ENCODE measurements at places on chromosomes 16 and 17.

DNA sequence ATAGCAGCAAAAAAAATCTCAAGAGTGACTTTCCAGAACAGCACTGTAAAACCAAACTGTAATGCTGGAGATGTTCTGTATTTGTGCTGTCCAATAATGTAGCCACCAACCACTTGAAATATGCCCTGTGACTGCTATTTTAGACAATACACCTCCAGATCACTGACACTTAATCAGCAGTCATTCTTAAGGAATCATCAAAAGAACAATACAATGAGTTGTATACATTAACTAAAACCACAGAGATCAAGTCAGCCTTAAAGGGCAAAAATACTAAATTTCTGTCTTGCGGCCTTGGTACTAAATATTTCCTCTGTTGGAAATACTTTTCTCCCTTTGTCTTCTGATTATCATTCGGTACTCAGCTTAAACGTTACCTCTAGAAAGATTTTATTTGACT, 33.6 kb upstream of the ANKFY1 start:
- DNase-seq = no peak

- DNase-seq = no peak
Observed at GRCh38 chr17:76935331-76935730, 67.1 kb downstream of the MGAT5B start.

GRCh38 chr17:38324141-38324697, 19.5 kb downstream of the GPR179 start:
- DNase-seq = no peak

DNA sequence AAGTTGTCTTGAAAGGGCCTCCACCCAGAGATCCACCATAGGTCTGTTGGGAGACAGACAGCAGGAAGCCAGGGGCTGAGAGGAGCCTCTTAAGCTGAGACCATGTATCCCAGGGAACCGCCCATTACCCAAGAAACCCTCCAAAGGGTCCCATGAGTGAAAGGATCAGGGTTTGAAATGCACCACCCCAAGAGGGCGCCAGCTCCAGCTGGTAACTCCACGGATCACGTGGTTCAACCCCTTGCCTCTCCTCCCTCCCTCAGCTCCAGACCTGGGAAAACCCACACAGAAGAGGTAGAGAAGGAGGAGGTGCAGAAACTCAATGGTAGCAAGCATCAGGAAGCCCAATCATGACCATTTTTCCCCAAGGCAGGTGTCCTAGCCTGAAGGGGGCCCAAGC, 148.7 kb downstream of the AIPL1 start:
- DNase-seq = no peak

DNA sequence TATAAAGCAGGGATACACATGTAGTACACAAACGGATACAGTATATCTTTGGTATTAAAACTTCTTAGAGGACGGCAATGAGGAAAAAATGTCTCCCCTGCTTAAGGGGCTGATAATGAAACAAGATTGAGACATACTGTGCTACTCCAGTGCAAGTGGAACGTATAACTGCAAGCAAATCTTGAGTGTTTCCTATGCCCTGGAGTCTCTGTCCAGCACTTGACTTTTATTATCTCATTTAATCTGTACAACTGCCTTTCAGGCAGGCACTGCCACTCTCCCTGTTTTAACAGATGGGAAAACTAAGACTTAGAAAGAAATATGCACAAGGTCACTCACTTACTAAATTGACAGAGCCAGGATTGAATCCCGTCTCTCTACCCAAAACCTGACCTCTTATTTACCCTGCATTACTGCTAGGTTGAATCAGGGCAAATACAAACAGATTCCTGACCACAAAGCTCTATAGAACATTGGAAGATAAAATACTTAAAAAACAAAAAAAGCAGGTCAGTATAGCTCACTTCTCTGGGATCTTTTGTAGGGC, 28.7 kb downstream of the TMC5 start:
- no peak for DNase-seq

- no peak for DNase-seq
Observed at GRCh38 chr16:56369202-56369601, 56.1 kb downstream of the AMFR start.

DNA sequence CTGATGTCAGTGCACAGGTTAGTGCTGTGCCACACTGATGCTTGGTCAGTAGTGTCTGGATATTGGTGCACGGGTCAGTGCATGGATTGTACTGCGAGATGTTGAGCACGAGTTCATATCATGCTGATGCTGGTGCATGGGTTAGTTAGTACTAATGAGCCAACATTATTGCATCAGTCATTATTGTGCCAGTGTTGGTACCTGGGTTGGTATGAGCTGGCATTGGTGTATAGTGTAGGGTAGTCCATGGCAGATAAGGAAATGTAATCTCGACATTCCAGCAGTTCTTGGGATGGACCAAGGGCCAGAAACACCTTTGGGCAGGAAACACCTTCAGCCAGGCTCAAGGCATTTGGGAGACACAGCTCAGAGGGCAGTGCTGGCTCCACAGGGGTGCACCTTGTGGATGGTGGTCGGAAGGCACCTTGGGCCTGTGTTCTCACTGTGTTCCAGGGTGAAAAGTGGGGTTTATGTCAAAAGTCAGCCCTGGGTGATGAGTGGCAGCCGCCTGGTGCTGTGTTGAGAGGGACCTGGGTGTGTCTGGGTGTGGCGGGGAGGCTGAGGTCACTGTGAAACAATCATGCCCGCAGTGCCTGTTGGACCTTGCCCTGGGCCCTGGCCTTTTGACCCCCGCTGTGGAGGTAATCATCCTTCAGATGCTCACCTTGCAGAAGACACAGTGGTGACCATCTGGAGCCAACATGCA, 100.7 kb upstream of the ZNF469 start:
- no peak for DNase-seq

- DNase-seq = no peak
Observed at GRCh38 chr17:29357821-29358232, 32.3 kb upstream of the TAOK1 start.

DNA sequence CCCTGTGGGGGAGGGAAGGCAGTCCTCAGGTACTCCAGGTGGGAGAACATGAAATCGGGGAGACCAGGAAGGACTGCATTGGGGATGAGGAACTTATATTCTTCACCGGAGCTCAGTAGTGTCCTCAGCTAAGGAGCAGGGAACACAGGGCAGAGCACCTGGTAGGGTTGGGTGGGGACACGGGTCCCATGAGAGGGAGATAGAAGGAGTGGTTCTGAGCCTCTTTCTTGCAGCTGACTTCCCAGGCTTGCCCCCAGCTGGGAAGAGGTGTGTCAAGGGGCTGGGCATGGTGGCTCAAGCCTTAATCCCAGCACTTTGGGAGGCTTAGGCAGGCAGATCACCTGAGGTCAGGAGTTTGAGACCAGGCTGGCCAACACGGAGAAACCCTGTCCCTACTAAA, 2.1 kb downstream of the FHOD1 start:
- DNase-seq = no peak

GRCh38 chr16:53112015-53112414, 57.2 kb downstream of the CHD9 start:
- DNase-seq = no peak

DNA sequence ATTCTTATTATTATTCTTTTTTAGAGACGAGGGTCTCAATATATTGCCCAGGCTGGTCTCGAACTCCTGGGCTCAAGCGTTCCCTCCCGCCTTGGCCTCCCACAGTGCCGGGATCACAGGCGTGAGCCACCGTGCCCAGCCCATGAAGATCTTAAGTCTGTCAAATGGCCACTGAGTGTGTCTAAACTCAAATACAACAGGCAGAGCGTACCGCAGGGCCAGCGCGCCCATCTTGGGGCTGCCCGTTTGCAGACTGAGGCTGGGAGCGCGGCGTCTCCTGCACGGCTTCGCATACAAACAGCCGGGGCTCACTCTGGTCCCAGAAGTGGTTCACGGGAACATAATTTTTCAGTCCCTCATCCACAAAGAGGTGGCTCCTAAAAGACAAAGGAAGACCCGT, 30.3 kb downstream of the TMEM204 start:
- no peak for DNase-seq

- peak; percentile 46 for DNase-seq
Observed at GRCh38 chr17:37488607-37489196, 989 bp upstream of the DUSP14 start.

- no peak for DNase-seq
Observed at GRCh38 chr16:79599837-79600637, 500 bp downstream of the MAF start.

GRCh38 chr16:14117051-14117450, 45.9 kb downstream of the MRTFB start:
- no peak for DNase-seq

DNA sequence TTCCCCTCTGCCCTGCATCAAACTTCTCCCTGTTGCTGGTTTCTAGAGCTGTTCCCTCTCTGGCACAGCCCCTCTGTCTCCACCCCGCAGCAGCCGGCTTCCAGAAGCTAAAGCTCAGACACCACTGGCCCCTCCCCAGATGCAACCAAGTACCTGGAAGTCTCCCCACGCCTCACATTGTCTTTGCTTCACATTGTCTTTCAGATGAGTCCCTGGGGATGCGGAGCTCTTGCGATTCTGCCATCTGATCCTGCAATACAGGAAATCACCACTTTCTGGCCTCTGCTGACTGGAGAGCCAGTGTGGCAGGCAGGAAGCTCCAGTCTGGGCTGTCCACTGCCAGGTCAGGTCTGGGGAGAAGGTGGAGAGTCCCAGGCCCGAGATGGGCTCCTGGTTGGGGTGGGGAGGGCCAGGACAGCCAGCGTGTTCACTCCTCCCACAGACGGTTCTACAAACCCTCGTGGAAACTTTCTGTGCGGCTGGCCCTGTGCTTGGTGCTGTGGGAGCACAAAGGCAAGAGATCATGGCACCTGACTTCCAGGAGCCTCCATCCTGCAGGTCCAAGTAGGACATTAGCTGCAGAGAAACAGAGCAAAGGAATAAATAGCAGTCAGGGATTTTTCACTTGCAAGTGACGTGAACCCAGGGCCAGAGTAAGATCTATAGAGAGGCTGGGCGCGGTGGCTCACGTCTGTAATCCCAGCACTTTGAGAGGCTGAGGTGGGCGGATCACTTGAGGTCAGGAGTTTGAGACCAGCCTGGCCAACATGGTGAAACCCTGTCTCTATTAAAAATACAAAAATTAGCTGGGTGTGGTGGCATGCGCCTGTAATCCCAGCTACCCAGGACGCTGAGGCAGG, 47.9 kb upstream of the MAP3K14 start:
- no peak for DNase-seq

DNA sequence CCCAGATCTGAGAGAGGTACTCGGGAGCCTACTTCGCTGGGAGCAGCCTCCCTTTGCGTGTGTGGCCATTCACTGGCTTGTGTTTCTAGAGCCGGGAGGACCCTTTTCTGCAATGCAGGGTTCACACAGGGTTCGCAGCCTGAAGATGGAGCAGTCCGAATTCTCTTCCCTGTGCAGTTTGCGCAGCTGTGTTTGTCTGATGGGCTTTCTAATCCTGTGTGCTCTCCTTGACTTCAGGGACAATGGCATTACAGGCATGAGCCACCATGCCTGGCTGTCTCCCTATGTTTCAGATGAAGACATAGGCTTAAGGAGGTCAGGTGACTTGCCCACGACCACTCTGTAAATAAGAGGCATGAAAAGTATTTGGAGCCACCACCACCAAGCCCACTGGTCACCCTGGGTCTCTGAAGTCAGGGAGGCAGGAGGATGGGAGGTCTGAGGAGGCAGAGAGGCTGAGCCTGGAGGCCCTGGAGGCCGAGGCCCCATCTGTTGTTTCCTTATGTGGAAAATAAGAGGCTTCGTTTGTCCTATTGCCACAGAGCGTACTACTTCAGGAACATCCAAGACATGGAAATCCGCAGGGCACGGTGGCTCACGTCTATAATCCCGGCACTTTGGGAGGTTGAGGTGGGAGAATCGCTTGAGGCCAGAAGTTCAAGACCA, 5.0 kb upstream of the STH start:
- DNase-seq = no peak

DNA sequence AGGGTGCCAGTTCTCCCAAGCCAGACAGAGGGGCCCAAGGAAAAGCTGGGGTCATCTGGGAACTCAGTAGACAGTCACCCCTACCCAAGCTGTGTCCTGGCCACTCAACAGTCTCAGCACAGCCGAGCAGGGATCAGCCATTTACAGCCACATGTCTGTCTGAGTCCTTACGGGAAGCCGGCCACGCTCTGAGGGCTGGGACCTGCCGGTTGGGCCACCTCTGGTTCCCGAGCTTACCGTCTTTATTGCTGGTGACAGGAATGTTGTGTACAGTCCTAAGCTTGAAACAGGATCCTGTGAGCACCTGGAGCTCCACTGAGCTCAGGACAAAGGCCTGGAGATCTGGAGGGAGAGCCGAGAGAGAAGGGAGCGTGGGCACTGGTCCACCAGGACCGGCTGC, 59.8 kb downstream of the TIMM22 start:
- no peak for DNase-seq

GRCh38 chr17:48176471-48176855, 68.9 kb downstream of the SNX11 start:
- DNase-seq = no peak

DNA sequence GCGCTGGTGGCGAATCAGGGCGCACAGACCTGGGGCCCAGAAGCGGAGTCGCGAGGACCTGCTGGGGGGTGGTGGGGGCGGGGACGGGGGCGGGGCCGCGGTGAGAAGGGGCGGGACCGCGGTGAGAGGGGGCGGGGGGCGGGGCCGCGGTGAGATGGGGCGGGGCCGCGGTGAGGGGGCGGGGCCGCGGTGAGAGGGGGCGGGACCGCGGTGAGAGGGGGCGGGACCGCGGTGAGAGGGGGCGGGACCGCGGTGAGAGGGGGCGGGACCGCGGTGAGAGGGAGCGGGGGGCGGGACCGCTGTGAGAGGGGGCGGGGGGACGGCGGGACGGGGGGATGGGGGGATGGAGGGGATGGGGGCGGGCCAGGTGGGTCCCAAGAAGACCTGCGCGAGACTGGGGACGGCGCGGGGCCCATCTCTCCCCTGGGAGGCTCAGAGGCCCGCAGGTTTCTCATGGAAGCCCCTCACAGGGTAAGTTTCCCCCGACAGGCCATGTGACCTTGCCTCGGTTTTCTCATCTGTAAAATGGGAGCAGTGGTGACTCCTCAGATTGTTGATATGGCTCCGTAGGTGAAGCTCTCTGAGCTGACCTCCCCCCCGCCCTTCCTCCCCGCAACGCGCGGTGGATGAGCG, 28.6 kb upstream of the DBNDD1 start:
- DNase-seq = no peak

DNA sequence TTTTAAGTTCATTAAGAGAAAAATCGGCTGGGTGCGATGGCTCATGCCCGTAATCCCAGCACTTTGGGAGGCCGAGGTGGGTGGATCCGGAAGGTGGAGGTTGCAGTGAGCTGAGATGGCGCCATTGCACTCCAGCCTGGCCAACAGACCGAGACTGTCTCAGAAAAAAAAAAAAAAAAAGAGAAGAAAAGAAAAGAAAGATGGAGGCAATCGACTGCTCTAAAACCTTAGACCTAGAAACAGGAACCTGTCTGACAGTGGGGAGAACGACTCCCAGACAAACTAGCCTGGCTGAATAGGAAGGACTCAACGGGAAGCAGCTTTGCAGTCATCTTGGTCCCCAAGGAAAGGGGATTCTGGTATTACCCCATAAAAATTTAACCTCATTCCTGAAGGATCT, 13.7 kb downstream of the MRC2 start:
- DNase-seq = no peak

All from activated CD4-positive, alpha-beta T cell treated with anti-CD3 and anti-CD28 coated beads for 1 hour (primary cell).